GOT3 (cell line): ENCODE measurements at places on chromosomes 13 and 19.

DNA sequence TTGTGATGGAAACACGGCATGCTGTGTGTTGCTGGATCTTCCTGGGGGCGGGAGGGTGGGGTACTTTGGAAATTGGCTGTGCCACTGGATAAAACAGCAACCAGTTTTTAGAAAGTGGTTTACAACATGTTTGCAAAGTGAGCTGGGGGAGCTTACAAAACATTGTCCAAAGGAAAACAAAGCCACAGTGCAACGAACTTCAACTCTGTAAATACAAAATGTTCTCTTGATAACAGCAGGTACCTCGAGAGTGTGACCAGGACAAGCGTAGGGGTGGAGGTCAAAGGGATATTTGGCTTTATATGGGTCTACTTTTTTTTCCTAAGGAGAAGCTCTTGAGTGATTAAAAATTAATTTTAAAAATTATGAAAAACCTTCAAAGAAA is 2.5 kb downstream of the IGSF23 start:
- no peak for DNase-seq

- DNase-seq, result no peak
Observed at GRCh38 chr13:23928985-23929384, 31.7 kb upstream of the C1QTNF9B start.

- no peak for DNase-seq
Observed at GRCh38 chr13:32752997-32753606, 166.8 kb downstream of the PDS5B start.

GRCh38 chr19:15866636-15867035 is 31.2 kb downstream of the CYP4F2 start:
- no peak for DNase-seq

DNA sequence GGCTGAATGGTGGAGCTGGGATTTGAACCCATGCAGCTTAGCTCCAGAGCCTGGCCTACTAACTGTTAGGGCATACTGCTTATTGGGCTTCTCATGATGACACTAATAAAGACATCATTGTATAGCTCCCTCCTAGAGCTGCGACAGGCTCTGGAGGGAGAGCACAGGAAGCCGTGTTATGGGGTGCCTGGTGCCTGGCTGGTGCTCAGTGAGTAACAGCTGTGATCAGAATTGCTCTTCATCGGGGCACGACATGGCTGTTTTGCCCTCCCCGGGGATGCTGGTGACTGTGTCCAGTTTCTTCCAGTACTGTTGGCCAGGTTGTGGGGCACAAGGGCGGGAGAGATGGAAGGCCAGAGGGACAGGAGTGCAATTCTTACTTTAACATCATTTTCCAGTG is 5.1 kb downstream of the LYPD5 start:
- DNase-seq, result no peak
